Transverse colon (tissue), 4 donors: ENCODE measurements at places on chromosomes 16 and 17. TPM values are rescaled to one million over a fixed set of nuclear protein-coding genes. Genes with fewer than 3 reads are reported as not detected.

GRCh38 chr17:39863918-39864746 is at the start of gene IKZF3:
Gene IKZF3, minus strand, starts transcription at chr17:39864312. Its CDS starts 186 bp downstream, at chr17:39864126.
- peak within 1 kb of the TSS; percentile 43 for H3K27ac ChIP-seq
- H3K4me3 ChIP-seq, result peak within 1 kb of the TSS; percentile 6
- no peaks in the 10 kb centered on the region for H3K36me3 ChIP-seq
- peaks cover 93% of the 10 kb centered on the region for H3K27me3 ChIP-seq
- H3K4me1 ChIP-seq, result peaks cover 8% of the 10 kb centered on the region
- peak; percentile 81 for DNase-seq

DNA sequence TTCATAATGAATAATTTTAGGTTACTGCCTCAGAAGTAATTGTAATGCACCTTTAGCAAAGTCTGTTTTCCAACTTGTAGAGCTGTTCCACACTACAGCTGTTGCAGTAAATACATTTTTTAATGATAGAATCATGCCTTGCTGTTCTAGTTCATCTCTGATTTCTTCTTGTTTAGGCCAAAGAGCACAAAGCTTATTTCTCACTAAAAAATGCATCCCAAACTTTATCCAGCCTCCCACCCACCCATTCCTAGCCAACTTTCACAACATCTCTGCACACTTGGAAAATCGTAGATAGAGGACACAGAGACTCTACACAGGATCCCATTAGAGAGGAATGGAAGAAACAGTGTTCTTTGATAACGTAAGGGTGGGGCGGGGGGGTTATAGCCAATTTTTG is 252.2 kb upstream of the DYNLRB2 start:
- H3K36me3 ChIP-seq, result no peaks in the 10 kb centered on the region
- no peaks in the 10 kb centered on the region for H3K27me3 ChIP-seq
- H3K4me3 ChIP-seq, result no peak overlapping the region
- no peak for DNase-seq
- H3K4me1 ChIP-seq, result no peaks in the 10 kb centered on the region

DNA sequence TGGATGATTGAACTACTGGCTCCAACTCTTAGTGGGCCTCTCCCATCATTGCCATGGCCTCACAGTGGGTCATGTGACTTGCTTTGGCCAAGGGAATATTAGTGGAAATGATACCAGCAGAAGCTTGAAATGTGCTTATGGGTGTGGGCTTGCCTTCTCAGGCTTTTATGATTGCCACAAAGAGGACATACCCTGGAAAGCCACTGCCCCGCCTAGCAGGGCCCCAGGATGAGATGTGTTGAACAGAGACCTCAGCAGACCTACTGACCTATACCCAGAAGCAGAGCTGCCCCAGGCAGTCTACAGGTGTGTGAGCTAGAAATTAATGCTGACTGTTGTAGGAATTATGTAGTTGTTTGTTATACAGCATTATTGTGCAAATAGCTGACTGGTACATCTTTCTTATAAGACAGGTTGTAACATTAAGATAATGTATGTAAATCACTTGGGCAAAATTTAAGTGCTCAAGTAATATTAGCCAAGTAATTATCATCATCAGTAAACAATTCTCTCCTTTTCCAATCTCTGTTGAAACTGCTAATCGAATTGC is 67.8 kb upstream of the CDH5 start:
- no peaks in the 10 kb centered on the region for H3K36me3 ChIP-seq
- H3K27me3 ChIP-seq, result no peaks in the 10 kb centered on the region
- no peak overlapping the region for H3K4me3 ChIP-seq
- no peak for DNase-seq
- H3K27ac ChIP-seq, result no peak overlapping the region
- H3K4me1 ChIP-seq, result no peaks in the 10 kb centered on the region

Gene MARVELD3
- 140 TPM for total RNA-seq

Gene RAB40C
- 102 TPM for total RNA-seq
